A549 treated with CORT108297 at 1 μM for 4 hours (cell line): ENCODE measurements at places on chromosomes 2 and 18. TPM values are rescaled to one million over a fixed set of nuclear protein-coding genes. Genes with fewer than 3 reads are reported as not detected.

The KIF5C gene
- 0.27 to 0.43 TPM (median 0.31 TPM) in 5 replicates for total RNA-seq

The FAM237A gene
- not detected in 5 replicates for total RNA-seq

The CHST10 gene
- total RNA-seq = 15.6 to 17.3 TPM (median 16.0 TPM) in 5 replicates

The VAMP5 gene
- 0.24 to 0.55 TPM in 2 of 5 replicates, not detected in the others for total RNA-seq

The ANKRD53 gene
- 0.05 to 0.11 TPM in 2 of 5 replicates, not detected in the others for total RNA-seq

The AKAIN1 gene
- not detected in 5 replicates for total RNA-seq

The LYPD1 gene
- 14.0 to 21.5 TPM (median 15.8 TPM) in 5 replicates for total RNA-seq

The NPPC gene
- total RNA-seq = 0.20 to 0.29 TPM (median 0.23 TPM) in 4 of 5 replicates, not detected in the other

The CXCR4 gene
- 0.28 to 0.75 TPM (median 0.51 TPM) in 5 replicates for total RNA-seq

The CNRIP1 gene
- total RNA-seq = 1.8 to 2.4 TPM (median 2.1 TPM) in 5 replicates

The YWHAQ gene
- total RNA-seq = 651 to 716 TPM (median 695 TPM) in 5 replicates

The DOK6 gene
- total RNA-seq = not detected in 5 replicates

The FRZB gene
- total RNA-seq = 0.03 to 0.15 TPM (median 0.06 TPM) in 4 of 5 replicates, not detected in the other

The DSG1 gene
- not detected in 5 replicates for total RNA-seq

The PSMD1 gene
- 107 to 118 TPM (median 111 TPM) in 5 replicates for total RNA-seq

The ALK gene
- total RNA-seq = not detected in 5 replicates

The GLI2 gene
- 17.1 to 28.0 TPM (median 24.1 TPM) in 5 replicates for total RNA-seq

The PDCL3 gene
- total RNA-seq = 35.6 to 52.1 TPM (median 36.6 TPM) in 5 replicates

The NOSTRIN gene
- total RNA-seq = 1.3 to 2.1 TPM (median 1.7 TPM) in 5 replicates

The LRRC30 gene
- total RNA-seq = not detected in 5 replicates

The PARD3B gene
- total RNA-seq = 0.77 to 1.1 TPM (median 0.93 TPM) in 5 replicates

The CCDC102B gene
- total RNA-seq = 0.19 to 0.58 TPM (median 0.37 TPM) in 5 replicates

The ALLC gene
- total RNA-seq = 0.06 to 0.13 TPM (median 0.12 TPM) in 4 of 5 replicates, not detected in the other

The LIPG gene
- 0.02 to 0.32 TPM (median 0.19 TPM) in 5 replicates for total RNA-seq

The ZNF892 gene
- 0.17 to 0.60 TPM (median 0.45 TPM) in 5 replicates for total RNA-seq

The SLC30A3 gene
- total RNA-seq = 2.4 to 4.1 TPM (median 3.9 TPM) in 5 replicates

The RAD51AP2 gene
- not detected in 5 replicates for total RNA-seq

The C1QL2 gene
- total RNA-seq = 0.06 to 0.20 TPM (median 0.07 TPM) in 5 replicates
